D721Med (cell line): ENCODE measurements at places on chromosomes 2 and 18.

GRCh38 chr2:147198651-147199171, 646.1 kb upstream of the ACVR2A start:
- DNase-seq, result no peak

DNA sequence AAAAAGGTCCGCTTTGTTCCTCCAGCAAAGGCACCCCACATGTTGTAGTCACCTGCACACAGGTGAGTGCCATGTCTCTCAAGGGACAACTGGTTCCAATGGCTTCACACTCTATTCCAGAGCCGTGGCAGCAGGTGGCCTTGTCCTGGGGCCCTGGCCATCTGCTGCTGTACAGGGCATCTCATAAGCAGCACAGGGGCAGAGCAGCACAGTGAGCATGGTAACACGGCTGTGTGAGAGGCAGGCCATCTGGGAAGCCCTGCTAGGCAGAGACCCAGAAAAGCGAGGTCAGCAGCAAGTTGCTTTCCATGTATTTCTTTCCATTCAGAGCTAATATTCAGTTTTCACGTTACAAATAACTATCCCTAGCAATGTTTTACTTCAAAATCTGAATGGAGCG, 54.7 kb downstream of the CMPK2 start:
- no peak for DNase-seq

DNA sequence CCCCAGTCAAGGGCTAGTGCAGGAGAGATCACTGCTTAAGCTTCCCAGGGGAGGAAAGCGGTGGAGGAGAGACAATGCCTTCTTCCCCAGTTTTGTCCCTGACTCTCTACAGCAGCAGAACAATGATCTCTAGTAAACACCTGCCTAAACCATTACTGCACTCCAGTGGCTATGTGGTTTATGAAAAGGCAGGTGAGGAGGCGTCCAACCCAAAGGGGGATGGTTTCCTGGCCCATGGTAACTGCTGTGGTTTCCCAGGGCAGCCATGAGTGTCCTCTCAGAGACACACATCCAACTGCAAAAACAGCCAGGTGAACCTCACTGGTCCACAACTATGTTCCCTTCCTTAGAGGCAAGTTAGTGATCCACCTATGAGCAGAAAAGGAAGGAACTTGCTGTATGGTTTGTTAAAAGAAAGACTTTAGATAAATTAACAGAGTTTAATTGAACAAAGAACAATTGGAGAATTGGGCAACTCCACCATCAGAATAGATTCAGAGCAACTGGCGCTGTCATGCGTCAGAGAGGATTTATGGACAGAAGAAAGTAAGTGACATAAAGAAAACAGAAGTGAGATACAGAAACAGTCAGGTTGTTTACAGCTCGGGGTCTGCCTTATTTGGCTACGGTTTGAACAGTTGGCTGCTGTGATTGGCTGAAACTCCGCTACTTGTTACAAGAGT, 4.8 kb upstream of the TTC39C start:
- DNase-seq, result no peak

- no peak for DNase-seq
Measured at GRCh38 chr2:120247851-120248250, 4.8 kb upstream of the RALB start.
